Cardiac septum (tissue), 1 donor: ENCODE measurements at places on chromosomes 4 and X. TPM values are rescaled to one million over a fixed set of nuclear protein-coding genes. Genes with fewer than 3 reads are reported as not detected.

Gene PABPC1L2A
- not detected for total RNA-seq

Gene ACE2
- 113 TPM for total RNA-seq

Gene PLAC8
- total RNA-seq, result 1.2 TPM

Gene RNF150
- 69.2 TPM for total RNA-seq

DNA sequence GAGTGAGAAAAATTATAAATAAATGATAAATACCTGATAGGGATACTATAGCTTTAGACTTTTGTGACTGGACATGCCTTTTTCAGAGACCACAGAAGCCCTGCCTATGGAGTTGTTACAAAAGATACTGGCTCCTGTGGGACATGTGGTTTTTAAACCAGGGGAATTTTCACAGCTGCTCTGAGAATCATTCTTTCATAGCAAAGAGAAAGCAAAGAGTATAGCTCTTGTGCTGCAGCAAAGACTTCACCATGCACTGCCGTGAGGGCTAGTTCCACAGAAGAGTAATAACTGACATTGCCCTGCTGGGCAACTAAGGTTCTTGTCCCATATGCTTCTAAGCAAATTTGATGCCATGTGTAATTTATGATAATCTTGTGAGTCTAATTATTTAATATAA lies 98.2 kb downstream of the MAPK10 start:
- no peak for DNase-seq

- DNase-seq, result no peak
Observed at GRCh38 chr4:159600061-159600460, 497.2 kb downstream of the RAPGEF2 start.

GRCh38 chr4:183863155-183863825 lies 41.8 kb upstream of the STOX2 start:
- no peak for DNase-seq

DNA sequence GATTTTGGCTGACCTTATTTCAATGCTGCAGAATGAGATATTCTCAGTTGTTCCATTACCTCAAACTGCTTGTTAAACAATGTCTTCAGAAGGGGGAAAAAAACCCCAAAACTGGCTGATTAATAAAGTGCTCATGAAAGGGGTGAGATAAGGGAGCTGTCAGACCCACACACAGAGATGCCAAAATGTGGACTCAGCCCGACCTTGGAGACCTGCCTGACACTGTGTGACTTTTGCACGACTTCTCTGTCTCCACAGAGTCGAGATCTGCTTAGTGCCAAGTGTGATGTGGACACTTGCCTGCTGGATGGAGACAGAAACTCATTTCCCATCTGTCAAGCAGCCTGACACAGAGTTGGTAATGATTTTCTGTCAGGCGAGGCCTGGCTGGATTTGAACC lies 31.5 kb downstream of the REELD1 start:
- no peak for DNase-seq

DNA sequence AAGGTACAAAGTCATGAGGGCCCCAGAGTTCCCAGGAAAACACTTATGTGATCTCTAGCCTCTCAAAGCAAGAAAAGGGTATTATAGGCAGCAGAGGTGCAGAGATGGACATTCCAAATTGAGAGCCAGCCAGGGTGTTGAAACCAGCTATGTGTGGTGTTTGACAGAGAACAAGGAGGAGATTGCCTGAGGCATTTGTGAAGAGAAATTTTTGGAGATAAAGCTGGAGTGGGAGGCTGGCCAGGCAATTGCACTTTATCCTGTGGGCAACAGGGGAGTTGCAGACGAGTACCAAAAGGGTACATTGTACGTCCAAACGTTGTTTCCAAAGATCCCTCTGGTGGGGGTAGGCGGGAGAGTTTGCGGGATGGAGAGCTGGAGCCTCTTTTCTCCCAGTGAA lies 2.5 kb upstream of the GABRE start:
- no peak for DNase-seq

DNA sequence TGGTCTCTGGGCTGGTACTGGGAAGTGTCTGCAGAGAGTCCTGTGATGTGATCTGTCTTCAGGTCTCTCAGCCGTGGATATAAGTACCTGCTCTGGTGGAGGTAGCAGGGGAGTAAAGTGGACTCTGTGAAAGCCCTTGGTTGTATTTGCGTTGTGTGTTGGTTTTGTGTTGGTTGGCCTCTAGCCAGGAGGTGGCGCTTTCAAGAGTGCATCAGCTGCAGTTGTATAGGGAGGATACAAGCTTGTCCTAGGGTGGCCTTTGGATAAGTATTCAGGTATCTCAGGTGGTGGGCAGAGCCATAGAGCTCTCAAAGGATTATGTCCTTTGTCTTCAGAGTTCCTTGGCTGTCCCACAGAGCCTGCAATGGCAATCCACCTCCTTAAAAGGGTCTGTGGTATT lies 111.6 kb downstream of the MAGEB17 start:
- no peak for DNase-seq

DNA sequence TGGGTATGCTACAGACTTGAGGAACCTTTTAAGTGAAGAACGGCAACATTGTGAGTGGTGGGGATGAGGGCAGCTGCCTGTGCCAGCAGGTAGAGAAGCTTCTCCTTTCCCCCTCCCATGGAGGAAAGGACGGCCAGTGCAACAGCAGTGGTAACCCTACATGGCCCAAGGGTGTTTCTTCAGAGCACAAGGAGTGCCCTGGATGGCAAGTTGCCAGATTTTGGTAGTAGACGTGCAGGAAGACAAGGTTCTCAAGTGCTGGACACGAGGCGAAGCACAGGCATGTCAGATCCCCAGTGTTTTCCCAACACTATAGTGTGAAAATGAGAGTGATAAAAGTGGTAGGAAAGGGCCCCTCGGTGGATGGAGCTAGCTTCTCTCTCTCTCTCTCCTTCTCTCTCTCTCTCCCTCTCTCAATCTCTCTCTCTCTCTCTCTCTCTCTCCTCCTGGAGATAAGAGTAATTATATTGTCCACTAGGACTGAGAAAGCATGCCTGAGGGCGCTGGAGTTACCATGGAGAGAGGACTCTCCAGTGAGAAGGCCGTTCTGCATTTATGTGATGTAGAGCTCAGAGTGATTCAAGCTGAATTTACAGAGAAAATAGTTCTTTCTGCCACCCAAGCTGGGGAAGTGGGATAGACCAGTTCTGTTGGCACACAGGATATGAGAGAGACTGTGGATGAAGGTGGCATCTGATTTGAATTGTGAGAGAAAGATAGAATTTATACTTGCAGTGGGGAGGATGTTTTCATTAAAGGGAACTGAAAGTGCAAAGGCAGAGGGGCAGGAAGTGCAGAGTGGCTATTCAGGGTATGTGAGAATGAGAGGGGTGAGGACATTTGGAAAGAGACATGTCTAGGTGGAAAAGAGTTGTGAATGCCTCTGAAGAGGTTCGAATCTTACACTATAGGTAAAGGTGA lies 25.7 kb upstream of the TRPC3 start:
- DNase-seq, result no peak

GRCh38 chr4:24160358-24160757 lies 270.5 kb upstream of the PPARGC1A start:
- no peak for DNase-seq

GRCh38 chrX:19673375-19674040 lies 158.2 kb upstream of the MAP3K15 start:
- DNase-seq, result peak; percentile 79

- no peak for DNase-seq
Observed at GRCh38 chrX:2540426-2540947, 39.7 kb upstream of the DHRSX start.

- DNase-seq, result no peak
Observed at GRCh38 chrX:47199286-47199685, 5.7 kb downstream of the UBA1 start.

- no peak for DNase-seq
Observed at GRCh38 chr4:25792200-25792791, 70.5 kb downstream of the SEL1L3 start.

- DNase-seq, result no peak
Observed at GRCh38 chr4:151553874-151554273, 144.9 kb downstream of the FHIP1A start.
